ENCODE measurements at places on chromosomes 7 and 10.

GRCh38 chr10:2873769-2874168 lies 193.6 kb upstream of the PFKP start:
- DNase-seq, result no peak

GRCh38 chr10:122543676-122544445 lies 16.7 kb upstream of the DMBT1 start:
- no peak for DNase-seq

DNA sequence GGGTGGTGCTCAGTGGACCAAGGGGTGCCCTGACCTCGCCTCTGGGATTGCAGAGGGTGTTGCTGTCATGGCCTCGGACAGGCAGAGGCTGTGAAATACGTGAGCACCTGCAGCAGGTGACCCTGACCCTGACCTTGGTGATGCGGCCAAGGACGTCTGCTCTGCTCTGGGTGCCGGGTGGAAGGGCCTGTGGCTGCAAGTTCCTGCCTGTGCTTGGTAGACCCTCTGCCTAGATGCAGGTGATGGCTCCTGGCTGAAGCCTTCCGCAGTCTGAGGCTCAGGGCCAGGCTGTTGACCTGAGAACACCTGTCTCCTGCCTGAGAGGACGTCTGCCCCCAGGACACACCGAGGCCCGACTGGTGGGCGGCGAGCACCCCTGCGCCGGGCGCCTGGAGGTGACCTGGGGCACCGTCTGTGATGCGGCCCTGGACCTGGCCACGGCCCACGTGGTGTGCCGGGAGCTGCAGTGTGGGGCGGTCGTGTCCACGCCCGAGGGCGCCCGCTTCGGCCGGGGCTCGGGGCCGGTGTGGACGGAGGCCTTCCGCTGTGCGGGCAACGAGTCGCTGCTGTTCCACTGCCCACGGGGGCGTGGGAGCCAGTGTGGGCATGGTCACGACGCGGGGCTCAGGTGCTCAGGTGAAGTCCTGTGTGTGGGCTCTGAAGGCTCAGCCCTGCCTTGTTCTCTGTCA lies 4.4 kb downstream of the SCART1 start:
- no peak for DNase-seq

GRCh38 chr10:129961157-129961701 lies 2.8 kb downstream of the EBF3 start:
- DNase-seq, result no peak

DNA sequence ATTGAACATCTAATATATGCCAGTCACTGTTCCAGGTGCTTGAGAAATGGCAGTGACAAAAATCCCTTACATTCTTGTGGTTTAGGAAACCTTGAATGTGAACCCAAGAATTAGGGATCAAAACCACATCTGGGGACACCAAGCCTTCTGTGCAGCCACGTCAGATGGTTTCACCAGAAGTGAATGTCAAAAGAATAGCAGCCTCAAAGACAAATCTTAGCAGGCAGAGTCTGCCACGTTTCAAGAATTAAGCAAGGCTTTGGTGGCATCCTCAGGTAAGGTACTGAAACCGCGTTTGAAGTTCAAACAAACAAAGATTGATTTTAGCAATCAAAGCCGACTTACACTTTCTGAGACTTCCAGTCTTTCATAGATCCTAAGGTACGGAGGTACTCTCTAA lies 225.5 kb upstream of the GNAI1 start:
- DNase-seq, result no peak

DNA sequence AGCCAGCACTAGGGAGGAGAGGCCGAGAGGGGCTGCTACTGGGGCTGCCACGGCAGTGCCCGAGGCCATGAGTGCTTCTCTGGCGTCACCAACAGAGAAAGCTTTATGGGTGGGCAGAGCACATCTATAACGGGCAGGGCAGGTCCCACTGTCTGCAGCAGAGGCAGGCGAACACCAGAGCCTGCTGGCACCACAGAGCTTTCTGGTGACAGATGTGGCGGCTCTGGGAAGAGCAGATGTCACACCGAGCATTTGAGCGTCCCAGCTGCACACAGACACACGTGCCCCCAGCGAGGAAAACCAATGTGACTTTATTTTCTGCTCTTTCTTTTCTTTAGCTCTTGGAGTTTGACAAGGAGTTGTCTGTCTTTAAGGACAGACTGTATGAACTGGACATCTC lies 20.5 kb downstream of the NKX6-2 start:
- no peak for DNase-seq

- DNase-seq, result no peak
Measured at GRCh38 chr7:12584930-12585329, 14.4 kb downstream of the SCIN start.

- no peak for DNase-seq
Measured at GRCh38 chr7:74455928-74456327, 2.2 kb downstream of the GTF2IRD1 start.

DNA sequence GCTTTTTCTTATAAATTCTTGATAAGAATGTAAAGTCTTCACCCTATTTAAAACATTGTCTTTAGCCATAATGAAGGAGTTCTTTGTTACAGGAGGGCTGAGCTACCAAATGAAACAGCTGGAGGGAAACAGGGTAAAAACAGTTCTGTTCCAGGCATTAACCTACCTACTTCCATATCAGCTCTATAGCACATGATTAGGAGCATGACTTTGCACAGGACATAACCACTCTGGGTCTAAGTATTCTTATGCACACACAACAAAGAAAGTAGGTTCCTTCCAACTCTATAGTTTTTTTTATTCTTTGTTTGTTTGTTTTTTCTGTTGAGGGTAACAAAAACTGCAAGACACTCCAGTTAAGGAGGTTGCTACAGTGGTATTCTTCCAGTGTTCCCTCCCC lies 52.7 kb downstream of the SCIN start:
- no peak for DNase-seq

DNA sequence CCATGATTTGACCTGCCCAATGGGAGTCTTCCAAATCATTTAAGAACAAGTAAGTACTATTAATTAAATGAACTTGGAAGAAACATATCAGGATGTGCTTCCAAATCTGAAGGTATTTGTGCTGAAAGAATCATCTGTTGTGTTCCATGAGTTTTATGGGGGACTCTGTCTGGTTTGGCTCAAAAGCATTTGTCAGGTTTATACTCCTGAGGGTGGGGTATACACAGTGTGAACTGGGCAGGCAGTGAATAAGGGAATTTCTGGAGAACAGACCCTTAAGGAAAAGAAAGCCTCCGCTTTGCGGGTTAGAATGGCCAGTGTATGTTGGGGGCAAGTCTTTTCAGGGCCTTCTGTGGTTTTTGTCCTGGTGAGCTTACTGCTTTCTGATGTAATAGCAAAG lies 29.9 kb downstream of the TCF7L2 start:
- DNase-seq, result no peak

- DNase-seq, result no peak
Measured at GRCh38 chr7:149853157-149853556, 15.0 kb downstream of the ZNF862 start.

DNA sequence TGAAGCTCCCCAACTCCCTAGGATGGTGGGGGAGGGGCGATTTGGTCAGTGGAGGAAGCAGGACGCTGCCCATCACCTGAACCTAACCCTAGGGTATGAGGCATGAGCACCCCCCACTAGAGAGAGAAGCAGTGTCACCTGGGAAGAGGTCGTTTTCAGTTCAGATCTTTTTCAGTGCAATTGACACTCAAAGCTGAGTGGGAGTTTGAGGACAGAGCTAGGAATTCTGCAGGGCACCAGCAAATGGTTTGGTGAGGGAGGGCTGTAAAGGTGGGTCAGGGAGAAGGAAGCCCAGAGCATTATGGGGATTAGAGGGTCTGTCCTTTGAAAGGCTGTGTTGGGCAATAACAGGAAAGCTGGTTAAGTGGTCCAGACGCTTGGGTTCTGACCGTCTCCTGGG lies 10.9 kb downstream of the BPGM start:
- DNase-seq, result no peak

- no peak for DNase-seq
Measured at GRCh38 chr10:61471491-61471890, 18.3 kb upstream of the TMEM26 start.

DNA sequence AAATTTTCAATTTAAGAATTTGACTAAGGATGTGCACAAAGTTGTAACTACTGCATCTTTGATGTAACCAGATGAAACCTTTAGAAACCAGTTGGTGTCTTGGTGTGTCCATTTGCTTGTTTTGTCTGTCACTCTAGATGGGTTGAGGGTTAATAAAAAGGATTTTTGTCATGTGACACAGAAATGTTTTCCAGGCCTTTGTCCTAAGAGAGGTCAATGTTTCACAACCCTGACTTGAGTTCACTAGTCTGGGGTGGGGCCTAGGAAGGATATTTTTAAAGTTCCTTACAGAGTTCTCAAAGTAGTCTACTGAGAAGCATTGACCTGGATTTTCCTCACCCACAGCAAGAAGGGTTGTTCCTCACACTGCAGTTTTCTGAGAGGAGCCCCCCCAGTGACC lies 90.3 kb downstream of the HERPUD2 start:
- DNase-seq, result no peak

- DNase-seq, result no peak
Measured at GRCh38 chr7:131196803-131197202, 130.9 kb upstream of the MKLN1 start.

DNA sequence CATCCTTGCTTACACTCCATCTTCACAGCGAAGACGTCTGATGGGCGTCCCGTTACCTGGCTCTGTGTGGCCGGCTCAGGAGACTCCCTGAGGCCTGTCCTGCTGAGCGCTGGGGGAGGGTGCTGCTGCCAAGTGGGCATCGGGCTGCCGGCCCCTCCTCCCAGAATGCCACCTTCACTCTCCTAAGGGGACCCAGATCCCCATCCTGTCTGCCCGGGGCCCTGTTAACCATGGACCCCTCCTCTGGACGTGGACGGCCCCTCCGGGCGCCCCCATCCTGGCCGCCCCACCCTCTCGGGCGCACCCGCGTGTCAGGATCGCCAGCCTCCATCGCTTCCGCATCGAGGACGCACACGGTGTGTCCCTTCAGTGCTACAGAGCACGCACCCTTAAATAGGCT lies 7.3 kb upstream of the FOXL3 start:
- no peak for DNase-seq

DNA sequence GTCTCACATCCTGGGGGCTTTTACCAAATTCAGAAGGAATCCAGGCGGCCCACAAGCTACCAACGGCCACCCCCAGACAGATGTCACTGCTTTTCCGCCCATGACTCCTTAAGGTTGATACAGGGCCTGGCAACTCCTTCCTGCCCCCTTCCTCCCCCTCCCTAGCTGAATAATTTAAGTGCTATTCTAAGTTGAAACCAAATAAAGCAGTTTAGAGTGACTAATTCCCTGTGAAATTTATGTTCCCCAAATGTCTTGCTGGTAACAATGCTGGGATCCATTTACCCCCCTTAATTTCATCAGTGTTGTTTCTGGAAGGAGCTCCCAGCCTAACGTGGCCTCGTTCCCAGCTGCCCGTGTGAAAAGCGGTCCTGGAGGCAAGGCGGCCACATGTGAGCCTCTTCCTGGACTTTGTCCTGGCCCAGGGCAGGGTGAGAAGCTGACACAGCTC lies 109.6 kb downstream of the TMEM130 start:
- no peak for DNase-seq

- DNase-seq, result no peak
Measured at GRCh38 chr10:102335184-102335583, 60.3 kb upstream of the NFKB2 start.

DNA sequence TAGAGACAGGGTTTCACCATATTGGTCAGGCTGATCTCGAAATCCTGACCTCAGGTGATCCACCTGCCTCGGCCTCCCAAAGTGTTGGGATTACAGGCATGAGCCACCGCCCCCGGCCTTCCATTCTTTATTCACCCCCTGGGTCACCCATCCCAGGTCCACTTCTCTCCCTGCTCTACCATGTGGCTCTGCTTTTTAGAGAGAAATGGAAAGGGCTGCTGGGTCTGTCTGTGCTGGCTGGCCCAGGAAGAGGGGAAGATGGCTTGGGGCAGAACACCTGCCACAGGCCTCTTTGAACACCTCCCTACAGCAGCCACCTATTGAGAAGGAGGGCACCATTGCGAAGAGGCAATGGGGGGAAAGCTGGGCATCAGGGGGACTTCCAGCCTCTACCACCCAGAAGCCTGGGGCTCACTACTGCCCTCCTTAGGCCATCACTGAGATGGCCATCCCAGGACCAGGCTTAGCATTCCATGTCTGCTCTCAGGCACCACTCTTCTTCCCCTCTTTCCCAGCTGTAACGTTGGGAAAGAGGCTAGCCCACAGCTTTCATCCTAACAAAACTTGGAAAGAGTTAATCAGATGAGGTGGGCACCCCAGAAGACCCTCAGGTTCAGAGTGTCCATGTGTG lies 256.3 kb downstream of the GRID1 start:
- DNase-seq, result no peak

DNA sequence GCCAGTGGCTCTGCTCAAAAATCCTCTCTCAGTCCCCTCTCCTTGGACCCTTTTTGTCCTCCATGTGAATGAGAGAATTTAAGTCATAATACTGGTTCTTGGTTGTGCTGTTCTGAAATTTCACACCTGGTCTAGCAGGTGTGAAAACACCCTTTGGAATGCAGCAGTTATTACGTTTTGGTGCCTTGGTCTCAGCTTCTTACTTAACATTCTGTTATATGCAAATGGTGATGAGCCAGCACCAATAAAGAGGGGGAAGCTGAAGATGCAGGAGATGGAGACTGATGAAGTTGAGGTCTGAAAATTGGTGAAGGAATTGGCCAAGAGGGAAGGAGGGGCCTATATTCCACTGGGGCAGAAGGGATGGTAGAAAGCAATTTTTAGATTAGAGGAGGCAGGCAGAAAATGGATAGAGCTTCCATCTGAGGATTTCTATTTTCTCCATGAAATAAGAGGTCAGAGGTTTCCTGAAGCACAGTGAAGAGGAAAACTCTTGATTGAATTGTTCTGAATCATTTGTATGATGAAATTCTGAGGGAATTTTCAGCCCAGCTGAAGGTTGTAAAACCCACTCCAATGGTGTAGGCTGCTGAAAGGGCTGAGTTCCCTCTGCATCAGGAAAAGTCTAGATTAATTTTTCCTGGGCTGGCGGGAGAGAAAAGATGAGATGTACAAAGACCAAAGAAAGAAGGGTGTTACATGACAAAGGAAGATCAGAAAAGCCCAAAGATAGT lies 94.0 kb upstream of the FAM180A start:
- DNase-seq, result no peak

GRCh38 chr10:101767966-101768790 lies 7.7 kb downstream of the FGF8 start:
- DNase-seq, result no peak

GRCh38 chr10:132460691-132461090 lies 63.7 kb downstream of the PWWP2B start:
- no peak for DNase-seq

- no peak for DNase-seq
Measured at GRCh38 chr10:8554574-8554973, 500.1 kb downstream of the GATA3 start.

DNA sequence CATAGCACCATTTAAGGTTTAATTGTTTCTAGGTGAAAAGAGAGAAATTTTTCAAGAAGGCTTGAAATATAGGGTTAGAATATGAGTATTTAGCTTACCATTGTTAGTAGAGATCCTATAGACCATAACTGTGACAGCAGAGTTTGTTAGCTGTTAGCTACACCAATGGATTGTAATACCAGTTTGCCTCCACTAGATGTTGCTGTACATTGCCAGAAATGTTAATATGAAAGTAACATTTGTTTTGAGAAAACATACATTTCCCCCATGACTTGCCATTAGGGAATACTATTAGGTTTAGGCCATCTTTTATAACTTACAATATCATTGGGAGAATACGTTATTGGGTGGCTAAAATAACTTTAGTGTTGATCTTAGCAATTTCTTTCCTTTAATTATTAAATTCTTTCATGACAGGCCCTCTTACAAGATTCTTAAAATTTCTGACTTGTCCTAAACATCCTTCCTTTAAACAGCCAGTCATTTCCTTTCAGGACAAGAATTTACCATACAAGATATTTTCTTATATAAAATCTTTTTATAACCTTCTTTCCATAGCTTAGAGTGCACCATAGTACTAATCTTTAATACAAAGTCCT lies 39.5 kb downstream of the ZNF117 start:
- DNase-seq, result no peak

- DNase-seq, result no peak
Measured at GRCh38 chr10:77293347-77293746, 344.3 kb downstream of the KCNMA1 start.
